ENCODE measurements at places on chromosomes 4 and X.

GRCh38 chrX:72052415-72053090 lies 79.2 kb downstream of the RTL5 start:
- DNase-seq: no peak

DNA sequence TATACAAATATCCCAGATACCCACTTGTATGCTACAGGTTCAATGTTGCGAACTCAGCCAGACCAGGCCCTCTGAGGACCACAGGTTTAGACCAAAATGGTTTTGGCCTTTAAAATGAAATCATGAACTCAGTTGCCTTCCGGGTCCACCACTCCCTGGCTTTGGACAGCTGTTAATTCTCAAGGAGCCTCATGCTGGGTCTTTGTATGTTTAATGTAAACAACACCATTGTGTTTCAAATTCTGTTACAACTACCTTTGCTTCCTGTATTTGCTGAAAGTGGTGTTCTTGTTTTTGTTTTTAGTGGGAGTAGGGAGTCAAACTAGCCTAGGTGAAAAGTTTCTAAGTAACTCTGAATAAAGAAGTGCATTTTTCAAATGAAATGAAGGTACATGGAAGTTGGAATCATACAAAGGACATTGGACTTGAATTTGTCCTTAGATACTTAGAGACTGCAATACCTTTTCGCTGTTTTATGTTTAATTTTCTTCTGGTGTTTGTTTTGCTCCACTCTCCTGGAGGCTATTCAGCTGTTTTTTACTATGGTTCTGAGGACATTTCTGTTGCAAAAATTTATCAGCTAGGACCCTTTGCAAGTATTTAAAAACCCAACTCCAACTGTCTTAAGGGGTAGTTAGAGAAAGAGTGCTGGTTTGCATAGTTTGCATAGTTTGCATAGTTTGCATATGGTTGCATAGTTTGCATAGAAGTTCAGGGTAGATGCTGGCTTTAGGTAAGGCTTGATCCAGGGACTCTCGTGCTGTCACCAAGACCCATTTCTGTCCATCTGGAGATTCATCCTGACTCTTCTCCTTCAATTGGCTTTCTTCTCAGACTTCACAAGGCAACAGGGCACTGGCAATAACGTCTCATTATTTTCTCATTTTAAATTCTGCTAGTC lies 70.1 kb downstream of the MID1IP1 start:
- no peak for DNase-seq

DNA sequence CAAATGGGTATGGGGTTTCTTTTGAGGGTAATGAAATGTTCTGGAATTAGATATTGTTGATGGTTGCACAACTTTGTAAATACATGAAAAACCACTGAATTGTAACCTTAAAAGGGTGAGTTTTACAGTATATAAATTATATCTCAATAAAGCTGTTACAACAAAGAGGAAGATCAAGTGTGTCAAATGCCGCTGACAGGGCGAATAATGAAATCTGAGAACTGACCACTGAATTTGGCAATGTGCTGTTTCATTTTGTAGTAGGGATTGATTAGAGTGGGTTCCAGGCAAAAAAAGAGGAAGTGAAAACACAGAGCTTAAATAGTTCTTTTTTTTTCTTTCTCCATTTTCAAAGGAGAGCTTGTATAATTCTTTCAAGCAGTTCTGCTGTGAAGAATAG lies 161.1 kb upstream of the NAP1L5 start:
- no peak for DNase-seq

DNA sequence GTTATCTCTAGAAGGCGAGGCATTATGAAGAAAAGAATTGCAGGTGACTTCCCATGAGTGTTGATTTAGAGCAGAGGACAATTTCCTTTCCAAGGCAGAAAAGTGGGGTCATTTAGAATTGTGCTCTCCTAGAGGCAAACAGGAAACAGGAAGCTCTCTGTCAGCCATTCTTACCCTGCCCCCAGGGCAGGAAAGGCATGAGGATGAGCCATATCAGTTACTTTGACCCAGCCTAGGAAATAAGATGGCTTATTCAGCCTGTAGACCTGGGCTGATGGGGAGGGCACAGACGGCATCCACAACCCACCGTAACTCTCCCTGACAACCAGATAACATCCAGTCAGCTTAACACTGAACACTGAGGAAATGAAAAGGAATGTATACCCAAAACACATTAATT lies 88.8 kb upstream of the KDR start:
- no peak for DNase-seq

- DNase-seq: no peak
These were observed 215.3 kb upstream of the CTSO start for GRCh38 chr4:156169011-156169410.

- DNase-seq: no peak
These were observed 855 bp downstream of the GPRASP2 start for GRCh38 chrX:102712981-102713625.

DNA sequence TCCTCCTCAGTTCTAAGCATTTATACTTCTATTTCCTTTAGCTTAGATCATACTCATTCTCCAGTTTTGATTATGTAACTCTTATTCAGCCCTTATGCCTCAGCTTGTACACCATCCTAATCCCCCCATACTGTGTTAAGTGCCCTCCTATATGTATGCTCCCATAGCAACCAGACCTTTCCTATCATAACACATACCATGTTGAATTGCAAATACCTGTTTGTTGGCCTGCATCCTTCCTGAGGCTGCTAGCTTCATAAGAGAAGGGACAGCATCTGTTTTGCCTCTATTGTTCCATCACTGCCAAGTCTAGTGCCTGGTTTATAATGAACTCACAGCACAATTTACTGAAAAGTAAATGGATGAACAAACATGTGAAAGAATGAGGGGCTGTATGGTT lies 443.7 kb downstream of the CENPC start:
- DNase-seq: no peak

DNA sequence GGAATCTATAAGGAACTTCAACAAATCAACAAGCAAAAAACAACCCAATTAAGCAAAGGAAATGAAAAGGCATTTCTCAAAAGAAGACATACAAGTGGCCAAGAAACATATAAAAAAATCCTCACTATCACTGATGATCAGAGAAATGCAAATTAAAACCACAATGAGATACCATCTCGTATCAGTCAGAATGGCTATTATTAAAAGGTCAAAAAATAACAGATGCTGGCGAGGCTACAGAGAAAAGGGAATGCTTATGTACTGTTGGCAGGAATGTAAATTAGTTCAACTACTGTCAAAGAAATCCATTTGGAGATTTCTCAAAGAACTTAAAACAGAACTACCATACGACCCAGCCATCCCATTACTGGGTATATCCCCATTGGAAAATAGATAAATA lies 292.4 kb upstream of the FAT1 start:
- no peak for DNase-seq

GRCh38 chr4:151013944-151014343 lies 1.1 kb downstream of the LRBA start:
- DNase-seq: no peak
